ENCODE measurements at places on chromosomes 2 and 18.

- no peak for DNase-seq
Observed at GRCh38 chr2:160022162-160022561, 40.3 kb downstream of the PLA2R1 start.

DNA sequence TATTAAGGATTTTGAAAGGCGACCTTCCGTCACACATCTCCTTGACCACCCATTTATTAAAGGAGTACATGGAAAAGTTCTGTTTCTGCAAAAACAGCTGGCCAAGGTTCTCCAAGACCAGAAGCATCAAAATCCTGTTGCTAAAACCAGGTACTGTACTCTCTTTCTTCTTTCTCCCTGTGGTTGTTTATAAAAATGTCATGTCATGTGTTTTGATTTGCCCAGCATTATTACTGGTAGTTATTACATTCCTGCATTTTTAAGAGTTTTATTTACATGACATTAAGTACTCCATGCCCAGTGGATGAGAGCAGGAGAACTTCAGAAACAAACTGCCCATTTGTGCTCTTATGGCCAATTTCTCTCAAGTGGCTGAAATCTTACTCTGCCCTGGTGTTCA, 191.3 kb downstream of the MYO3B start:
- no peak for DNase-seq

- DNase-seq = no peak
Observed at GRCh38 chr2:225465827-225466226, 66.3 kb downstream of the NYAP2 start.

DNA sequence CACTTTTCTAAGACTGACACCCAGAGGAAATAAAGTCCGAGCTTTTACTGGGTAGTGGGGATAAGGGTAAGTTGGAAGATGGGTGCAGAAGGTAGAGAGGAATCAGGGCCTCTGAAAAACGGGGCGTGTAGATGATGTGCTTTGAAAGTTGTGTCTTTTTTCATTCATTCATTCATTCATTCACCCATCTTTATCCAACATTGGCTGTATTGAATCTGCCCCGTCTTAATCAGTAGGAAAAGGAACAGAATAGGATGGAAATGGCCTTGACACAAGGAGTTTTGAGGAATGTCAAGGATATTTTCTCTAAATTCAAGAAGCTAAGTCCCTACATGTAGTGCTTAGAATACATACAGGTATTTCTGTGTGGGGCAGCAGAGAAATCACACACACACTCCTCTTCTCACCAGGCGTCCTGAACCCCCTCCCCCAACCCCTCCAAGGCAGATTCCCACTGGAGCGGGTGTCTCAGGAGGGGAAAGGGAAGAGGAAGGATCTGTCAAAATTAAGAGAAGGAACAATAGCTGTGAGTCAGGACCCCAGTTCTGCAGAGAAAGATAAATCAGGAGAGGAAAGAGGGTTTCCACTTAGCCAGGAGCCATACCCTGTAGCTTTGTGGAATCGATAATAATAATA, 13.9 kb downstream of the DYSF start:
- no peak for DNase-seq

DNA sequence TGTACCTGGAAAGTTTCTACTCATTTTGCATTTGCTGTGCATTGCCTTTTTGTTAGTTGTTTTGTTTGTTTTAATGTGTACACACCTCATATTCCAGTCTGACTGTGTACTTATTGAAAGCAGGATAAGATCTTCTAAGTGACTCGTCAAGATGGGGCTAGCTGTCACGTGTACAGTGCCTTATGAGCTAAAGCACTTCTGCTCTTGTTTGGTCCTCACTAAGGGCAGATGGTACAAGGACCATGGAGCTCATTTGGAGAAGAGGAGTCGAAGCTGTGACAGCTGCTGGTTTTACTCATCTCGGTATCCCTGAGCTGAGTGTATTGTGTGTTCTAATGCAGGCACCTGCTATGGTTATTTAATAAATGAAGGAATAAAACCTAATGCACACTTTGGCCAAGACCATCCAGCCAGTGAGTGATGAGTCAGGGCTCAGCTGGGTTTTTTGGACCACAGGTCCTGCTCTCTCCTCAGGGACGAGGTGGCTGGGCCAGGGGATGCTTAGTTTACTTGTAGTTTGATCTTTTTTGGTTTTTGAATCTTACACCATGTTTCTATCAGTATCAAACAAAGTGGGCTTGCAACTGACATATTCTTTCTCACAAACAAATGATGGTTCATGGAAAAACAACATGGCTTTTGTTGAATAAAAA, 152.5 kb upstream of the APCDD1 start:
- DNase-seq = no peak
